ENCODE measurements at places on chromosomes 2 and 18.

DNA sequence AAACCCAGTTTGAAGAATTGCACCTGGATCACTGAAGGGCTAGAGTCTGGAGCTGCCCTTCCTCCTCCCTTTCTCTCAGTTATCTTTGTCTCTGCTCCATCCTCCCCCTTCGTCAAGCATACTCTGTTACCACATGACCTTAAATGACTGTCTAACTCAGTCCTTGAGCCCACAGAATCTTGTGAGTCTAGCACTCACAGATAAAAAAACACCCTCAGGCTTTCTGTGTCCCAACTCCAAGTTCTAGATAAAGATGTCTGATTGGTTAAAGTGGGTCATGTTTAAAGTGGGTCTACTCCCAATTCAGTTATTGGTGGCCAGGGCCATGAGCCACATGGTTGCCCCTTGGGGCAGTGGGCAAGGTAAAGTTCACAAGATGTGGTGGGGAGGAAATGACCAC lies 53.5 kb upstream of the CYP1B1 start:
- no peak for DNase-seq

DNA sequence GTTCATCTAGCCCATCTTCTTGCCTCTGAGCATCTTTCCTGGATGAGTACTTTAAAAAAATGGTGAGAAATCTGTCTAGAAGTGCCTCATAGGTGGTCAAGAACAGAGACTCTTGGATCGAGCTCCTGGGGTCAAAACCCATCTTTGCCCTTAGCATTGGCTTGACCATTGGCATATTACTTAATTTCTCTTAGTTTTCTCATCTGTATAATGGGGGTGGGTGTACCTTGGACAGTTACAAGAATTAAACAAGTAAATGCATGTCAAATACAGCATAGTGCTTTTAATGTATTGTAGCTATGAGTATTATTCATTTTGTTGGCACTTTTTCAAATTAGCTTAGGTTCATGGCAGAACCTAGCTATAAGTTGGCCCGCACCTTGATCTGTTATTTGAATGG lies 36.8 kb downstream of the DHRS9 start:
- no peak for DNase-seq

GRCh38 chr18:77776104-77776503 lies 526.5 kb downstream of the GALR1 start:
- no peak for DNase-seq

- peak; percentile 40 for DNase-seq
Measured at GRCh38 chr2:75788154-75788553, 77.4 kb upstream of the GCFC2 start.

GRCh38 chr2:98909317-98910211 lies 26.5 kb downstream of the CRACDL start:
- DNase-seq = peak; percentile 94

DNA sequence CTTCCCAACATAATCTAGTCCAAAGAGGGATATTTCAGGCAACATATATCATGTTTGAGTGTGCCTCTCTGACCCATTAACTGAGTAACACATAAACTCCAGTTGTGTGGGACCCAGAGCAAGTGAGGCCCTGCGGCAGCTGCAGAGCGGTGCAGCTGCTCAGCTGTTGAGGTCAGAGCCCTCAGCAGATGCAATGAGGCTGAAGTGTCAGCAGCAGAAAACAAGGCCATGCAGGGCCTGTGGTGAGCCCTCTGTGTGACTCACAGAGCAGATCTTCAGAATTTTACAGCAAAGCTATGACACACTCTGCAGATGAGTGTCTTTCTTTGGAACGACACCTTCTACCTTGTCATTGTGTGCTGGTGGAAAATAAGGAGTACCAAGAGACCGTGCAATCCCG lies 168.5 kb downstream of the CBLN2 start:
- DNase-seq = peak; percentile 88

DNA sequence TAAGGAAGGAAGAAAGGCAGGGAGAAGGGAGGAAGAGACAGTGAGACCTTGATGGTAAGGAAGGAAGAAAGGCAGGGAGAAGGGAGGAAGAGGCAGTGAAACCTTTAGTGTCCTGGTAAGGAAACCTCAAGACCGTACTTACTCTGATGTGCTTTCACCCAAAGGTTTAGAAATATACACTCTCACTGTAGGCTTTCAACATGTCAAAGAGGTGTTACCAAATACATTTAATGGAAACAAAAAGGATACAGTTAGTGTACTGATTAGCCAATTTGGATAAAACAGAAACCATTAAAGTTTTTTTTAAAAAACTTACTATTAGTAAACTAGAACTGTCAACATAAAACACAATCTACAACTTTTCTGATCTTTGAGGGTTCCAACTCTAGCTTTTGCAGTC lies 7.1 kb downstream of the FBXO15 start:
- DNase-seq = no peak

GRCh38 chr2:201638326-201638725 lies 5.0 kb downstream of the TMEM237 start:
- no peak for DNase-seq

- no peak for DNase-seq
Measured at GRCh38 chr2:222024932-222025880, 273.6 kb downstream of the PAX3 start.

- DNase-seq = no peak
Measured at GRCh38 chr2:189191766-189192165, 12.2 kb upstream of the COL5A2 start.

- DNase-seq = no peak
Measured at GRCh38 chr2:157032017-157032416, 225.5 kb upstream of the GALNT5 start.

GRCh38 chr18:74444104-74444503 lies 13.0 kb downstream of the DIPK1C start:
- DNase-seq = no peak

- DNase-seq = peak; percentile 13
Measured at GRCh38 chr2:234730066-234730640, 221.7 kb upstream of the SH3BP4 start.

- DNase-seq = no peak
Measured at GRCh38 chr2:119490653-119491195, 33.6 kb downstream of the SCTR start.

- DNase-seq = no peak
Measured at GRCh38 chr2:132586101-132586511, 83.9 kb downstream of the LYPD1 start.

DNA sequence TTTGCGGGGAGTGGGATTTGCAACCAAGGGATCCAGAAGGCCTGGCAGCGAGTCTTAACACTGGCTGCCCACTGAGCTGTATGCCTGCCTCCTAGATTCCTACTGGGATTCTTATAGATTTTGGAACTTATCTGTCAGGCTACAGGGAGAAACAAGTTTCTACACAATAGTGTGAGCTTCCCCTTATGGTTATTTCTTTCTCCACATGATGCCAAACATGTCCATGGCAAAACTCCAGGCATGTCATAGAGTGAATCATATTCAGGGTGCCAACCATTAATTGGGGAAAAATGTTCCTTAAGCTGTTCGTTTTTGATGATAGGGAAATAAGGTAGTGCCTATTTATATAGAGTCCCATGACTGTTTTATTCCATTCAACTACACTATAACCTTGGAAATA lies 1185.2 kb upstream of the CELF4 start:
- no peak for DNase-seq

GRCh38 chr2:236137066-236137465 lies 31.1 kb downstream of the GBX2 start:
- DNase-seq = no peak

DNA sequence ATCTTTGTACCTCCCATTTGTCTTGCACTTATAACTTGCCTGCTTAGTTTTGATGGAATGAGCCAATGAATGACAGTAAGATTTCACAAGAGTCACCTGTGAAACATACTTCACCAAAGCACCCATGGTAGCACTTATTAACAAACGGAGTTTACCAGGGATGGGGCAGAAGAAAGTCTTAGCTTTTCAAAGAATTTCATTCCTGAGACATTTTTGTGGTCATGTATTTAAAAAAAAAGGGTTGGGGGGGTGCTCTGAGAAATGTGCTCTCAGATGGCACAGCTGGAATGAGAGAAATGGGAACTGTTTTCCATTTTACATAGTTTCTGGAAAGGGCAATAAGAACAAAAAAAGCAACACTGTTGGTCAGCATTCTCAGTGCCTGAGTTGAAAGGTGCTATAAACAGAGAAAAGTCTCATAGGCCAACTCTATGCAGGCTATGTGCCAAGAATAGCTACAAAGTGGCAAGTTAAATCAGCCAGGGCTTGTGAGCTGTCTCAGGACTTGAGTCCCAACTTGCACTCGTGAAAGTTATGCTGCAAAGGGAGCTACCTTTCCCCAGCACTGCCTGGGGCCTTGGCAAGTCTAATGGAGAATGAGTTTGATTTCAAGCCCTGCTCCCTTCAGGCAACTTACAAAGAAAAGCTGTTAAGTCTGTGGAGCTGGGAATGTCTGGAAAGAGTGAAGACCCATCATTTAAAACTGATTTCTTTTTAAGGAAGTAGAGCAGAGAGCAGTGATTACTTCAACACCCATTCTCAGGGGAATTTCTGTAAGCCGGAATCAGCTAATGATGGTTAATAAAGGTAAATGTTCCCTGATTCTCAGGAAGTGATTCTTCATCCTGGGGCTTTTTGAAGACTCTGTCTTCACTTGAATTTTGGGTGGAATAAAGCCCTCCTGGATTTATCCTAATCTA lies 170.6 kb downstream of the SLC8A1 start:
- no peak for DNase-seq

DNA sequence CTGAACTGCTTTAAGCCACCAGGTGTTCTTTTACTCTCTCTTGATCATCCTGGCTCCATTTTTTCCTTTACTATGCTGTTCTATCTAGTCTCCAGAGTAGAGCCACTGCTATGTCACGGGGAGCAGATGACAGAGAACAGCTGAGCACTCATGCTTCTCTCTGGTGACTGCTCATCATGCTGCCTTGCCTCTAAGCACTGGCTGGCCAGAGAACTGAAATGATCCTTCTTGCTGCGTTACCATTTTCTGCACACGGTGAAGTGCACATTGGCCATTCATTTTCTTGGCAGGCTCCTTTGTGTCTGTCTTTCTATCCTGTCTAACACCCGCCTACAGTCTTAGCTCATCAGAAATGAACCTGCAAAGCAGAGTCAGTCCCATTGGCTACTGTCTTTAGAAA lies 86.0 kb downstream of the KCTD1 start:
- no peak for DNase-seq

DNA sequence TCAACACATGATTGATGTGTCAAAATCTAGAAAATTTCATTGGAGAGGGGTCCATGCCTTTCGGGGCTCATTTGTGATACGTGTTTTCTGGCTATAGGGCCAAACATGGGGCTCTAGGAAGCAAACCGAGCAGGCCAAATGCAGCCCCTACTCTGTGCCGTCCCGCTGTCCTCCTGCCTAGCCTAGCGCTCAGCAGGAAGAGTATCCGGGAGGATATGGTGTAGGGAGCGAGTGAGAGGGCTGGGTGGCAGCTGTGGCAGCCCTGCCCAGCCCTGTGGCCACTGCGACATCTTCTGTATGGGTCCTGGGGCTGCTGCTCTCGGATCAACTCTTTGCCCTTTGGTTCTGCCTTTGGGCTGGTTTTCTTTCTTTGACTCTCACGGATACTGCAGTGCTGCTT lies 120.1 kb upstream of the MAP3K20 start:
- no peak for DNase-seq

DNA sequence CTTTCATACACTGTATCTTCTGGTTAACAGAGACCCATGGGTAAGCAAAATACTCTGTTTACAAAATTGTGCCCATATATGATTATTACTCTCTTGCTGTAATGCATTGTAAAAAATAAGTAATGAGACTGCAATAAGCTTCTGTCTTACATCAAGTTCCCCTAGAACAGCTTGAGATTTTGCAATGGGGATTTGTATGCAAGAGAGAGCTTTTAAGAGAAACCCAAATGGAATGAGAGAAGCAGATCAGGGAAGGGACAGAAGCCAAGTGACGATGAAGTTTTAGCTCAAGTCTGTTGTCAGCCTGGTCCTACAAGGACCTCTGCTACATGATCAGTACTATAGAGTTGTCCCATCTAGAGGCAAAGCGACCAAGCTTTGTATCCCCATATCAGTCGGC lies 218.1 kb upstream of the VWC2L start:
- no peak for DNase-seq

- no peak for DNase-seq
Measured at GRCh38 chr2:20523799-20524187, 76.9 kb downstream of the RHOB start.

DNA sequence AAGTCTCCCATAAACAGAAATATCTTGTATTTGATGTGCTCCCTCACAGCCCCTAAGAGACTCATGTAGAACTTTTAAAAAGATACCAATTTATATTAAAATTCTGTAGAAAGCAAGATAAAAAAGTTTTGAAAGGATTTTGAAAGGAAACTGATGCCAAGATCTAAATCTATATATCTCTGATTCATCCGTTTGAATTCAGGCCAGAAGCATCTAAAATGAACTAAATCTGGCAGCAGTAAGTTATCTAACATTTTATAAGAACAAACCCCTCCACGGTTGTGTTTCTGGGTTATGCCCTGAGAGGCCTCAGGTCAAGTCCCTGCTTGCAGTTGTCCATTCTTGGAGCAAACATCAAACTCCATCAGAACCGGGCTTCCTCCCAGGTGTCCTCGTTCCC lies 165.8 kb downstream of the FBXO15 start:
- DNase-seq = no peak

- no peak for DNase-seq
Measured at GRCh38 chr2:70471129-70471528, 82.5 kb downstream of the TGFA start.

DNA sequence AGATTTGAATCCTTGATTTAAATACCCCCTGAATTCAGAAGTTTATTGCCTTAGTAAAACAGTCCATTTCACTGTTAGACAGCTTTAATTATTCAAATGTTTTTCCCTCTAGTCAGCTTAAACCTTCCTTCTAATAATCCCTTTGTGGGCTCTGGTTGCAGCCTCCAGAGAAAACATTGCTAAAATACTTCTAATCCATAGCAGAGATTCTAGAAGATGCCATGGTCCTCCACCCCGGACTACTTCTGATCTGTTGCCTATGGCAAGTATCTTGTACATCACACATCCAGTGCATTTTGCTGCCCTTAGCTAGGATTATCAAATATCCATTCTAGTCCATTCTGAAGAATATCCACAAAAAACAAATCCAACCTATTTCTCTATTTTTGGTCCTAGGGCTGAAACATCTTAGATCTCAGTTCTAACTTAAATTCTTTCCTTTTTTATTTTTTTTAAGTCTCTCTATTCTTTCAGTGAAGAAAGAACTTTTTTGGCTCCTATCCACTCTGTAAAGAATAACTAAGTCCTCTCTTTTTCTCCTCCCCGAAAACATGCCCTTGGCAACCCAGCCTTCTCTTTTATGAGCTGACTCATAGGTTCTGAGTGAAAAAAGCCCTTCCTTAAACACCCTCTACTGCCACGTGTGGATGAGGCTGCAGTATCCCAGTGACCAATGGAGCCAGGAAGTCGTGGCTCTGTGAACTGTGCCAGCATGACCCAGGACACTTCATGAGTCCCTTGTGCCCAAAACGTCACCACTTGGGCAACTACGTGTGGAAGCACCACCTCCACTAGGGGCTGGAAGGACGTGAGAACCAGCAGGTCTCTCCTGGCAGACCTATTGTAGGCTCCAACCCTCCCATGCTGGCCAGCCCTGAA lies 349.8 kb downstream of the TNS1 start:
- DNase-seq = no peak

GRCh38 chr2:12602661-12603060 lies 114.1 kb upstream of the TRIB2 start:
- no peak for DNase-seq

Data from NCI-H510A (cell line).